Activated naive CD4-positive, alpha-beta T cell treated with anti-CD3 and anti-CD28 coated beads for 36 hours (primary cell): ENCODE measurements at places on chromosomes 11 and 22.

DNA sequence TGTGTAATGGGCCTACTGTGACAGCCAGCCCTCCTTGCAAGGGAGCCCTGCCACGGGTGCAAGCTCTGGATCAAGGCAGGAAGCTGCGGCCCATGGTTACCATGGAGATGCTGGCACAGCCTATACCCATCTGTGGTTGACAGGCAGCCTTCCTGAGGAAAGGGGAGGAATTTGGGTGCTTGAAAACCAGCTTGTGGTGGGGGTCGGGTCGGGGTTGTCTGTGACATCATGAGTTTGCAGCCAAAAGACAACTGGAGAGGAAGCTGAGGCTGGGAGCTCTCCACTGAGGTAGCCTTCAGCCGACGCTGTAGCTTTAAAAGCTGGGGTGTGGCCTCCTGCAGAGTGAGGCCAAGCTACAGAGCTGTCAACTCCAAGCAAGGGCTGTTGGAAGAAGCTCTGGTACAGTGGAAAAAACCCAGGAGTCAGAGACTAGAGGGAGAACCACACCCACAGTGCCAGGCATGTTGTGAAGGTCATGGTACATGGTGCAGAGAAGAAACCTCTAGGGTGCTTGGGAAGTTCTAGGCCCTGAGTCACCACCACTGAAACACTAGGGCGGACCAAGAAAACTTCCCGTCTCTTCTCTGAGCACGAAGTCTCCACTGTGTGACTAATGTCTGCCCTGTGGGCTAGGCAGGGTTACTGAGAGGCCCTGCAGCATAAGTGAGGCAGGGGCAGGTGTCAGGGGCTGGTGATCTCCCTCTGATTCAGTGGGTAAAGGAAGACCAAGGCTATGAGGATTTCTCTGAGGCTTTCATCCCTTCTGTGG, 10.8 kb upstream of the LDHA start:
- DNase-seq, result peak; percentile 92

GRCh38 chr22:19111584-19111983, 10.6 kb downstream of the DGCR2 start:
- DNase-seq, result no peak

- no peak for DNase-seq
These were observed 213.1 kb upstream of the ZBED5 start for GRCh38 chr11:11070976-11071375.

DNA sequence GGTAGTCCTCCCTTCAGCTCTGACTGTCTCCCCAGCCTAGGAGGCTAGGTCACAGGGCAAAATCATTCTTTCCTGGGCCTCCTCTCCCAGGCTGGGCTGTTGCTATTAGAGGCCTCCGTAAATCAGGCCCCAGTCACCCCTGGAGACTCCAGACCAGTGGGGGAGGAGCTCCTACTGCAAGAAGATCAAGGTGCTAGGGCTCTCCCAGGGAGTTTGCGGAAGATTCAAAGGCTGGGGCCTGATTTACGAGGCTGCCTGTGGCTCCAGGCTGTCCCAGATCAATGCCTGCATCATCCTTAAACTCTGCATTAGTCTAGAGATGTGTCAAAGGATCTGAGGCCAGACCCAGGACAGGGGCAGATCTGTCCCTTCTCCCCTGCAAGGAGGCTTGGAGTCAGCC, 346.2 kb downstream of the TENM4 start:
- DNase-seq, result no peak

DNA sequence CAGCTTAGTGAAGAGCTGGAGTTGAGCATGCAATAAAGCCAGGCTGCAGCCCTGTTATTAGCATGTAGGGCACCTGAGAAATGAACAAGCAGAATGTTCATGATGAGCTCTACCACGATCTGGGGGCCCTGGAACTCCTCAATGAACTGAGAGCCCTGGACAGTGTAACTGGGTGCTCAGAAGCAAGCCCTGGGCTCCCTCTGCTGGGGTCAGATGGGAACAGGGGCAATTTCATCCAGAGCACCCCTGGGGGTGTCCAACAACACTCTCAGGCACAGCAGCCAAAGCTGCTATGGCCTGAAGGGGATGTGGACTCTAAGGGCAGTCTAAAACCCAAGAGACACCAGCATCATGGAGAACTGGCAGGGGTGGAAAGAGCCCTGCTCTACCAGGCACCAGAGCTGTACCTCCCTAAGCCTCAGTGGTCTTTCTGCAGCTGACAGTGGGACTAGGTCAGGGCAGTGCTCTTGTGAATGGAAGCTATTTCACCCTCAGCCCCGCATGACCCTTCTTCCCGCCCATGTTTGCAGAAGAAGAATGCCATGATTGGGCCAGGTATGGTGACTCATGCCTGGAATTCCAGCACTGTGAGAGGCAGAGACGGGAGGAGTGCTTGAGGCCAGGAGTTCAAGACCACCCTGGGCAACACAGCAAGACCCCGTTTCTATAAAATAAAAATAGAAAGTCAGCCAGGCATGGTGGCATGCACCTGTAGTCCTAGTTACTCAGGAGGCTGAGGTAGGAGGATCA, 28.9 kb downstream of the THOC5 start:
- DNase-seq, result peak; percentile 40

- no peak for DNase-seq
These were observed 156.6 kb upstream of the GRK3 start for GRCh38 chr22:25407859-25408229.

- no peak for DNase-seq
These were observed 291.4 kb downstream of the JRKL start for GRCh38 chr11:96681019-96681716.

DNA sequence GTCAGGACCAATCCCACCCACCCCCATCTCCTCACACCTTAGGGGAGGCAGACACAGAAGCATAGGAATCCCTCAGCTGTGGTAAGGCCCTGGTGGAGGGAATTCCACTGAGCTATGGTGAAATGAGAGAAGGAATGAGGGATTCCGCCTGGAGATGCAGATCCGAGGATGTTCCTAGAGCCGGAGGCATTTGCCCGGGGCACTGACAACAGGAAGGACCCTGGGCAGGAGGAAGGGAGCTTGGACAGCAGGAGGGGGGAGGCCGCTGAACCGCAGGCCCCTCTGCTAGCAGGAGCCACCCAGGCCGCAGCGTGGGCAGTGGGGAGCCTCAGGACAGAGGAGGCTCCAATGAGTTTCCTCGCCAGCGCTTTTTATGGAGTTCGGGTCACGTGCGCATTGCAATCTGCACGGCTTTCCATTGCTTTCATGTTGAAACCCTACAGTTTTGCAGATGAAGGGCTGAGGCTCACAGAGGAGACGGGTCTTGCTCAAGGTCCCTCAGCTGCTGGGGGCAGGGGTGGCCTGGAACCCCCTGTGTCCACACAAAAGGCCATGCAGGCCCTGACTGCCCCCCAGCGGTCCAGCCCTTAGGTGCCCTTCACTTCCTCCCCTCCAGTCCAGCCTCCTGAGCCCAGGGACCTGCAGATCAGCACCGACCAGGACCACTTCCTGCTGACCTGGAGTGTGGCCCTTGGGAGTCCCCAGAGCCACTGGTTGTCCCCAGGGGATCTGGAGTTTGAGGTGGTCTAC, 15.5 kb downstream of the CSF2RB start:
- no peak for DNase-seq

GRCh38 chr11:20912922-20913512, 243.6 kb downstream of the NELL1 start:
- DNase-seq, result no peak

DNA sequence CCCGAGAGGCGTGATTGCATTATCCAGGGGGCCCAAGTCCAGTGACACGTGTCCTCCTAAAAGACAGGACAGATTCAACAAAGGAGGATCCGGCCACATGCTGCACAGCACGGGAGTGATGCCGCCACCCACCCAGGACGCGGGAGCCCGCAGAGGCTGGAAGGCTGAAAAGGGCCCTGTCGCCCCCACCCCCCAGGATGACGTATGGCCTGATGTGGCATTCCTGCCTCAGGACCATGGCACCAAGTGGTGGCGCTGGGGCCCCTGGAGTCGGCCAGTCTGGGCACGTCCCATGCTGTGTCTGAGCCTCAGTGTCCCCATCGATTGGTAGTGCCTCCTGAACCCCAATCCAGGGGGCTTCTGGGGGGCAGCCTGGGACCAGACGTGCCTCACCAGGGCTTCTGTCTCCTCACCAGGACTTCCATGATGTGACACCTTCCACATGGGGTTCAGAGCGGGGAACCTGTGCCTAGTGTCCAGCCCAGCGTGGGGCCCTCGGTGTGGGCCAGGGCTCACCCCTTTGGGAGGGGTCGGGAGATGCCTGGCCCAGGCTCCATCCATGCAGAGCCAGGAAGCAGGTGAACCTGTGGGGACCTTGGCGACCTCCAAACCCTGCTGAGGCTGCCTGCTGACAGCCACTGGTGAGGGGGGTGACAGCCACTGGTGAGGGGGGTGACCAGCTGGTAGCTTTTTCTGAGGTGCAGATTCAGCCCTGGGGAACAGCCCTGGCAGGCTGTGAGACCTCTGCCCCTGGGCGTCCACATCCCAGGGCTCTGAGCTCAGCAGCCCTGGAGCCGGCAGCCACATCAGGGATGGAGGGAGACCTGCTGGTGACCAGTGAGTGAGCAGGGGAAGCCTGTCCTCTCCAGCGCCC, 75.3 kb downstream of the KCNQ1 start:
- peak; percentile 3 for DNase-seq

DNA sequence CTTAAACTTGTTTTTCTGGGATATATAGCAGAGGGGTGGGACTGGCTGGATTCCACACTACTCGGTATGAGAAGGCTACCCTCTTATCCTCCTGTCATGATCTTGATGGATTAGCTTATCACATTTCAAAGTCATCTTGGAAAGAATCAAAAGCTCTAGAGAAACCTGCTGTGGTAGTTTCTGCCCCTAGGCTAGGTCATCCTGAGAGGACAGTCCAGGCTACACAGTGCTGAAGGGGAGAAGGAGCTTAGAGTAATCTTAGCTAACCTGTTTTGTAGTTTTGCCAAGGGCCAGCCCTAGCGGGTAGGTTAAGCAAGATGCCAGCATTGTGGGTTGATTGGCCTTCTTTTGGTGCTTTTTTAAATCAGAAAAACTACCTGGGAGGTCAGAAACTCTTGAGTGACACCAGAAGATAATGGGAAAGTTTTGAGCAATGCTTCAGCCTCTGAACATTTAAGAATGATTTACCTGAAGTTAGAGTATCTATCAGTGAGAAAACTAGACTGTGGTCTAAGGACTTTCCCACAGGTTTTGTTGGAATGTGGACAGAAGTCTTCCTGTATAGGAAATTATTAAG, 21.3 kb downstream of the PIWIL4 start:
- DNase-seq, result no peak

- no peak for DNase-seq
These were observed 424.4 kb upstream of the CCDC179 start for GRCh38 chr11:23284631-23285030.

DNA sequence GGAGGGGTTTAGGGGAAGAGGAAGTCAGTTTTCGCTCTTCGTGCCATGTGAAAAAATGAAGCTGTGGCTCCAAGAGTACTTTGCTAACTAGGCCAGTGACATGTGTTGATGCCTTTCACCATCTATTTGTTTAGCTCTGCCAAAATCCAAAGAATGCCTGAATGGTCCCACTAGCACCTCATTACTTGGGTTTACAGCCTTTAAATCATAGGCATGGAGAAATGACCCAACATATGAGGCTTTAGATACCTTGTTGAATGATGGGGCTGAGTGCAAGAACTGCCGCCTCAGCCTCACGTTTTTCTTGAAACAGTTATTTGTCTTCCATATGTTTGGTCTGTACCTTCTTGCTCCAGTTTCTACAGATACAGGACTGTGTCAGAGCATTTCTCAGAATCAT, 8.3 kb downstream of the RBM4 start:
- DNase-seq, result no peak

DNA sequence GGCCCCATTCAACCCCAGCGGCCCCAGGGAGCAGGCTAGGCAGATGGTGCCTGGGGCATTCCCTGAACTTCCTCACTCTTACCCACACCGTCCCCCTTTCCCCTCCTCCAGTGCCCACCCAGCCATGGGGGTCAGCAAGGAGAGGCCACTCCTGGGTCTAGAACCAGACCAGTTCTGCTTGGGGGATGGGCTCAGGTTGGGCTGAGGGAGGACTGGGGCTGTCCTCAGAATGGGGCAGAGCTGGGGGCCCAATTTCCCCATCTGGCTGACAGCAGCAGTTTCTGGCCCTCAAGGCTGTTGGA, 12.4 kb downstream of the SCYL1 start:
- DNase-seq, result no peak

- no peak for DNase-seq
These were observed 296.2 kb downstream of the NTM start for GRCh38 chr11:131666617-131667016.

GRCh38 chr22:45083659-45084305, 74.0 kb upstream of the PHF21B start:
- peak; percentile 70 for DNase-seq

DNA sequence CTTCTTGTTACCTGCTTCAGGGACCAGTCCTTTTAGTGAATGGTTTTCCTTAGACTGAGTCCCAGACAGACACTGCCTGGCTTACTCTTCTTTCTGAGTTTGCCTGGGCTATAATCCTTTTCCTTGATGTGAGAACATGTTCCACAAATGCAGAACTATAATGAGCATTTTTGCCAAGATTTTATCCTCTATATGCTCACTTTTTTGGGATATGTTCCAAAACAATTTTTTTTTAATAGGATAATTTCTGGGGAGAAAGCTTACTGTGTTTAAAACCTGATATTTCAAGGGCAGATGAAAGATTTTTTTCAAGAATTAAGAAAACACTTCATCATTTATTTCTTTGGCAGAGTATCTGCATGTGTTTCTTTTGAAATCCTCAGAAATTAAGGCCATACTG, 110.0 kb upstream of the TENM4 start:
- no peak for DNase-seq
